ENCODE measurements at places on chromosomes 6 and 20. TPM values are rescaled to one million over a fixed set of nuclear protein-coding genes. Genes with fewer than 3 reads are reported as not detected.

The OR2B6 gene
- not detected for total RNA-seq

The NKAPL gene
- not detected for total RNA-seq

The SLC17A2 gene
- not detected for total RNA-seq

DNA sequence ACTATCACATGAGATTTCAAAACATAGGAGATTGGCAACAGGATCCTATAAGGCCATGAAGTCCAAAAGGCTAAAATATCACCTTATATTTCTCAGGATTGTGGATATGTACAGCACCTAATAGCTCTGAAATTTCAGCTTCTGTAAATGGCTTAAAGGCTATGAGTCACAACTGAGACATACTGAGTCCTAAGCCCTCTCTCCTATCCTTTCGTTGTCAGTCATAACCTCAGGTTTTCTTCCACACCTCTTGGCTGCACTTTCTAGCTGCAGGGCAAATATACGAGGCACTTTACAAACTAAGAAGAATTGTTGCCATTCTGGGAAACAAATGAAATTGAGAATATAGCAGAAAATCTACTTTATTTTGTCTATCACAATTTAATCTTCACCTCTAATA is 969.9 kb upstream of the EPHA7 start:
- H3K4me1 ChIP-seq, result no peaks in the 10 kb centered on the region
- no peak overlapping the region for H3K4me3 ChIP-seq
- H3K36me3 ChIP-seq, result no peaks in the 10 kb centered on the region
- H3K27me3 ChIP-seq, result no peaks in the 10 kb centered on the region
- H3K27ac ChIP-seq, result no peak overlapping the region

DNA sequence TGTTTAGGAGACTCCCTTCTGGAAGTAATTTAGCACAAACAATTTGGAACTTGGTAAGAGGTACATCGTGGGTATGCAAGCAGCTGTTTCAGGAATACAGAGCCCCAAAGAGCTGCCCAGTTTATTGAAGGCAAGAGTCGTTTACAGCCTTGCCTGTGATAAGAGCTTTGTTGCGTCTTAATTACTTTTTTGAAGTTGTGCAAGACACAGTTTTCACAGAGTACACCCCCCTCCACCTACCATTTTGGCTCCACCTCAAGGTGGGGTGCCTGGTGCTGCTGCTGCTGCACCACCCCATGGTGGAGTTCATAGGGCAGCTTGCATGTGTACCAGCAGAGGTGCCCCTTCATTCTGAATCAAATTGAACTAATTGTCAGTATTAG is 296.1 kb downstream of the ZFAND3 start:
- H3K27me3 ChIP-seq, result no peaks in the 10 kb centered on the region
- H3K36me3 ChIP-seq, result peaks cover 24% of the 10 kb centered on the region
- no peak overlapping the region for H3K27ac ChIP-seq
- no peak for DNase-seq
- no peaks in the 10 kb centered on the region for H3K4me1 ChIP-seq

DNA sequence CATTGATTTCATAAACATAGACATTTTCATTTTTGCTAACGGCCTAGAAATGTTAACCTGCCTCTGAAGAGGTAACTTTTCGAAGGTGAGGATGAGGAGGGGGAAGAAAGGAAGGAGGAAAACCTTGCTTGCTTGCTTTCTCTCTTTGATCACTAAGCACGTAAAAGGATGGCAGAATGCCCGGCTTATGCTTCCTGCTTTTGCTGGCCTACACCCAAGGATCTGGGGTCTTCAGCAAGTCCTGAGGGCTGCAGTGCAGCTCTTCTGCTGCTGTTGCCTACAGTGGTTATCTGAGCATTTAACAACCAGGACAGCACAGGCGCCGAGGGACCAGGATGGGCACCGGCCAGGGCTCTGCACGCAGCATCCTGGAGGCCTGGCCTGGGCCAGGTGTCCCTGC is 150.8 kb upstream of the TAB2 start:
- peaks cover 31% of the 10 kb centered on the region for H3K4me1 ChIP-seq
- no peaks in the 10 kb centered on the region for H3K36me3 ChIP-seq
- no peak overlapping the region for H3K27ac ChIP-seq
- no peak overlapping the region for H3K4me3 ChIP-seq
- DNase-seq, result no peak
- H3K27me3 ChIP-seq, result no peaks in the 10 kb centered on the region

Measured in CD4-positive, alpha-beta T cell (primary cell).